ENCODE measurements at places on chromosomes 6 and 20. TPM values are rescaled to one million over a fixed set of nuclear protein-coding genes. Genes with fewer than 3 reads are reported as not detected.

GRCh38 chr6:79941489-79942151 is 5.7 kb downstream of the ELOVL4 start:
- no peak for DNase-seq

- DNase-seq = no peak
These were observed 55.1 kb downstream of the ELOVL5 start for GRCh38 chr6:53293691-53294090.

CRISP3 gene
- 0.40 TPM for total RNA-seq

SNX3 gene
- total RNA-seq = 191 TPM

PI3 gene
- not detected for total RNA-seq

CD83 gene
- total RNA-seq = 0.32 TPM

DNA sequence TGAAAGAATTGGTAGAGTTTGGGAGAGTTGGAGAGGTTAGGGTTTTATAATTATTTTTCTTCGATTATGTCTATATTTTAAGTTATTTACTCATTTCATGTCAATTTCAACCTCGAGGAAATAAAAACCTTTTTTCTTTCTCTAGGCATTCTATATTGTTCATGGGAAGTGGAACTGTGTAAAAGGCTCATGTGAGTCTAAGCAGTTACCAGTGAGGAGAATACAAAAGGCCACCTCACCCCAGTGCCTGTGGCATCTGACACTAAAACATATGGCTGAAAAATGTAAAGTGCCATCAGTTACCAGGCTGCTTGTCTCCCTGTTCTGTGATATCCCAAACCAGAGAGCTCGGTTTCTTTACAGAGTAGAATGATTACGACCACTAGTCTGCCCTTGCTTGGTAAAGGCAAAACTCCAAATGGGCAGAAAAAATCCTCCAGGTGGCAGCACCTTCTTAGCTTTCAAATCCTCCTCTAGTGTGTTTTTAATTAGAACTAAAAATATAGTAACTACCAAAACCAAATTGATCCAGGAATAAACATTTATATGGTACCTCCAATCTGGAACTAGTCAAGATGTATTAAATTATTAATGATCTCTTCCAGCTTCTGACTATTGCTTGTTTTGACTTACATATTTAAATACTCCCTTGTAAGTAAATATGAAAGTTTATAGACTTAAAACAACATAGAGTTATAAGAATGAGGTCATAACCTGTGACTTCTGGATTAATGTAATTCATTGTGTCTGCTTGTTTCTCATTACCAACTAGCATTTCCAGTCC is 122.6 kb upstream of the MCHR2 start:
- DNase-seq = no peak

FITM2 gene
- 5.8 TPM for total RNA-seq

- no peak for DNase-seq
These were observed 70.5 kb upstream of the PRL start for GRCh38 chr6:22367346-22367745.

- no peak for DNase-seq
These were observed 8.2 kb downstream of the ARHGAP40 start for GRCh38 chr20:38609815-38610214.

DNA sequence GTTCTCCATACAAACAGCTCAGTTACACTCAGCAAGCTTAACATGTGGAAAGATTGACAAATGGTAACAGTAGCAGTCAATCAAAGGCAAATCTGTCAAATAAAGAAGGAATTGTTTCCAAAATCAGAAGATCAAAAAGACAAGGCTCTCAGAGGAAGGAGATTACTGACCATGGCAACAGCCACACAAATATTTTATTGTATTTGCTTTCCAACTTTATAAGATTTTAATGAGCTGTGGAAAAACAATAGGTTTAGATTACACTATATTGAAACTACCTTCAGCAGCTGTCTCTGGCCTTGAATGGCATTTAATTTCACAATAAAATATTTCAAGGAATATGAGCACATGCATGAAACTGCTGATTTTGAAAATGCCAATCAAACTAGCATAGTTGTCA is 1143.9 kb upstream of the GJE1 start:
- no peak for DNase-seq

OOEP gene
- total RNA-seq = not detected

GRCh38 chr6:141744971-141745370 is 387.8 kb upstream of the GJE1 start:
- DNase-seq = no peak

POM121L2 gene
- not detected for total RNA-seq

GRCh38 chr6:18598551-18599264 is 211.6 kb downstream of the RNF144B start:
- no peak for DNase-seq

BCKDHB gene
- total RNA-seq = 57.2 TPM

- DNase-seq = no peak
These were observed 161.7 kb downstream of the PLCB1 start for GRCh38 chr20:8293750-8294149.

KIF25 gene
- total RNA-seq = 0.15 TPM

PDE10A gene
- total RNA-seq = 0.61 TPM

- no peak for DNase-seq
These were observed 52.1 kb downstream of the TENT5A start for GRCh38 chr6:81700414-81700813.

DNA sequence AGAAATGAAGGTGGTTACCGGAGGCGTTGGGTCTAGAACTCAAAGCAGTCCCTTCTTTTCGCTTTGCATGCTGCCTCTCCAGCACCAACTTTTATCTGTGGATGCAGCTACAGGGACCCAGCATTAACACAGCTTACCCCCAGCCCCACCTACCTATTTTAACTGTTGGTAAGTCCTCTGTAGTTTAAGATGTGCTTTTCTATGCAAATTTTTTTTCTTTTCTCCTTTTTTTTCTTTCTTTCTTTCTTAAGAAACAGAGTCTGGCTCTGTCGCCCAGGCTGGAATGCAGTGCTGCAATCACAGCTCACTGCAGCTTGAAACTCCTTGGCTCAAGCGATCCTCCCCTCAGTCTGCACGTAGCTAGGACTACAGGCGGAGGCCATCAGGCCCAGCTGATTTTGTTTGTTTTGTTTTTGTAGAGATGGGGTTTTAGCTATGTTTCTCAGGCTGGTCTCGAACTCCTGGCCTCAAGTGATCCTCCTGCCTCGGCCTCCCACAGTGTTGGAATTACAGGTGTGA is 6.5 kb upstream of the USP45 start:
- no peak for DNase-seq

RBPJL gene
- total RNA-seq = not detected

PRPF6 gene
- total RNA-seq = 24.5 TPM
